ENCODE measurements at places on chromosomes 2 and 18.

- no peak for DNase-seq
Measured at GRCh38 chr2:36783246-36783645, 86.7 kb downstream of the VIT start.

DNA sequence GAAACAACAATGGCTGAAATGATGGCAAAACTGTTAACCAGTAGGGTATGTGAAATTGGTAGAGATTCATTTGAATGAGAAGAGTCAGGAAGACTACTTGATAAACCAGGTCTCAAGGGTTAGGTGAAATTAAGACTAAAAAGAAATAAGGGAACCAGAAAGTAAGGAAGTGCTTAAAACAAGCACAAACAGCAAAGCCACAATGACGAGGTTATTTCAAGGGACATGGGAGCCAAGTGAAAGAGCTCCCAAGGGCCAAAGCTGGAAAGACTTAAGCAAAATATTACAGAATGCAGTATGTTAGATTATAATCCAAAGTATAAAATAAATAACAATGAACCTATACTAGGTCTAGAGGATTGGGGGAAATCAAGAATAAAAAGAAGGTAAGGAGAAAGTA lies 19.3 kb upstream of the CD302 start:
- no peak for DNase-seq

- no peak for DNase-seq
Measured at GRCh38 chr2:181140414-181140813, 160.0 kb downstream of the UBE2E3 start.

- DNase-seq, result no peak
Measured at GRCh38 chr2:68478688-68479087, 11.3 kb downstream of the APLF start.

DNA sequence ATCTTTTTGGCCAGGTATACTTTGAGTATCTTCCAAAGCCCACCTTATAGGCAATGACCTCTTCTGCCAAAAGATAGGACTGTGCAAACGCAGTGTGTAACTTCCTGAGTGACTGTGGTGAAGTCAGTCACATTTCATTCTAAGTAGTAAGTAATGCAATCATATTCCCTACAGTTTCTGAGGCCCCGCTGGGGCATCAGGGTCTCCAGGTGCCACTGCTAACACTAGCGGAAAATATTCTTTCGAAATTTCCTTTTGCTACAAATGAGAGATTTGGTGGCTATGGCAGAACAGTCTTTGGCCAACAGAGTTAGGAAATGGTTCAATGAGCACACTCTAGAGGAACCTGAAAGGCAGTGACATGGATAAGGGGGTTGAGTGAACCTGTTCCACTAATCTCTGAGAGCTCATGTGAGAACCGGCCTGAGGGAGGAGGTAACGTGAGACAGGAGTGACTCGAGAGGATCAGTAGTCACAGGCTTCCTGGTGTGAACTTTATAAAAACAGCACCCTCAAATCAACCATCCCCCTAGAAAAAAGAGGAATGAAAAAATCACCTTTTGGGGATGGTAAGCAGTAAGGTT lies 102.6 kb upstream of the LPIN2 start:
- DNase-seq, result no peak

- no peak for DNase-seq
Measured at GRCh38 chr18:48137374-48138081, 207.1 kb upstream of the SMAD2 start.

DNA sequence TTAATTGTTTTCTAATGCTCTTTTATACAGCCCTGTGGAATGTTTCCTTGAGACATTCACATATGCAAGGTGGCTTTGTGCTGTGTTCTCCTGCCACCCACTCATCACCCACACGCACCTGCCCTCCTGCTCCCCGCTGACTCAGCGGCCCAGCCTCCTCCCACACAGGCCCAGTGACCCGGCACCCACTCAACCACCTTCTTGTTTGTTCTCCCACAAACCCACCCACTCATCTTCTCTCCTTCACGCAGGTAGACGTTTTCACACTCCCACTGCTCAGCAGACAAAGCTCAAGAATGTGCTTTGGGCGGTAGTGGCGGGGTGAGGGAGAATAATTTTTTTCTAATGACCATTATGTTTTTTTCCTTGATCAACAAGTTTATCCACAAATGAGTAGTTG lies 28.6 kb upstream of the NEMP2 start:
- DNase-seq, result no peak

GRCh38 chr2:38620282-38620977 lies 17.7 kb upstream of the HNRNPLL start:
- no peak for DNase-seq

DNA sequence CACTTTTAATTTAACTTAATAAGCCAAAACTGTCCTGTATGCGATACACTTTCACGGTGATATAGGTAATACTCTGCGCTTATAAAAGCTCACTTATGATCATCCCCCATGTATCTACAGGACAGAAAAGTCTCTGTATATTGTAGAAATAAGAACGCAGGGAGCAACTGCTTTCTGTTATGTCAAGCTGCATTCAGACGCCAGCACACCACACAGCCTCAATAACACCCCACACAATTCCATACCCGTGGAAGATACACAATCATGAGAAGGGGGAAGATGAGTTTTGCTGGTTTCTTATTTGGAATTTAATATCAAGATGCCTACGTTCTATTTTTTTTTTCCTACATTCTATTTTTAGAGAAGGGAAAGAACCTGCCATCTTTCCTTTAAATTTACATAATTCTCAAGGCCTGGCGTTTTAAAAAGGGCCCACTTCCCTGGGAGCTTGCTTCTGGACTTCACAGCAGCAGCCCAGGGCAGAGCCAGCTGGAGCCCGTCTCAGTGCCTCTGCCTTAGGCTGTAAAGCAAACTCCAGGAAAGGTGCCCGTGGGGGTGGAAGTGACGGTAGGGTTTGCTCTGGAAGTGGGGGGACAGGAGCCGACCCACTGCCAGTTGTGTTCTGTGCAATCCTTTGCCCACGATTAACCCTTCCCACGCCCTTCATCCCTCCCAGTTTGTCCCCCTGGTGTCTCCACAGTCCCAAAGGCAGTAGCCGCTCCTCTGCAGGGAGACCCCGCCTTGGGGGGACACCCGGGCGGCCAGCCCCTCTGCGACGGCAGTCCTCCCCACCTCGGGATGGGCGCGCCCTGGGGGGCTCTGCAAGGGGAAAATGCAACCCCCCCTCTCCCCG lies 5.3 kb downstream of the PTGR3 start:
- no peak for DNase-seq

GRCh38 chr2:106843001-106843909 lies 42.7 kb downstream of the ST6GAL2 start:
- DNase-seq, result no peak

DNA sequence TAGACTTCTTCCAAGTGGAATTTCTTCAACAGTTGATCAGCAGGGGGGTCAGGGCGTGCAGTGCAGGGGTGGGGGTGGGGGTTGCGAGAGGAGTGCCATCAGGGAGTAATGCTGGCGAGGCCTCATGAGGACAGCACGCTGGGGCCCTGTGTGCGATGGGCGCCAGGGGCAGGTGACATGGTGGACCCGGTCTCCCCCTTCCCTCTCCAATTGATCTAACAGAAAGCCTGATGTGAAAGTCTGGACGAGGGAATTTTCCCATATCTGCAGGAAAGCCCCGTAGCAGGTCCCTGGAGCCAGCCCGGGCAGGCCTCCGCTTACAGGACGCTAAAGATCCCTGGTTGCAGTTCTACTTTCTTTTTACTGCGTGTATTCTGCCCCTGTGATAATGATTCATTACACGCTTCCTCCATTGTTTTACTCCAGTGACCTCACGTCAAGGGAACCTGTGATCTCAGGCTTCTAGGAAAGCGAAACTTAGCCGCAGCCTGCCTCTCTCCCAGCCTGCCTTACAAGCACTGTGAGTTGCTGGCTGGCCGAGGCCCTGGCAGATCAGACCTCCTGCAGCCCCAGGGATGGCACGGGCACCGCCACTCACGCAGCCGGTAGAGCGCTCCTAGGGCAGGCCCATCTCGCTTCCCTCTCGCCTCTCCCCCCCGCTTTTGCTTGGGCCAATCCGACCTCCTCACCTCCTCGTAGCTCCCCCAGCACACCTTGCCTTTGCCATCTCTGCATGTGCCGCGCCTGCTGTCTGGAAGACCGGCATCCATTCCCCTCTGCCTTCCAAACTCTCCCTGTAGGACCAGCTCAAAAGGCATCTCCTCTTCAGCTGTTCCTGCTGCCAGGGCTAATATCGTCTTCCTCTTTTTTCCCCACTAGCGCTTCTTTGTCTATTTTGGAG lies 19.2 kb downstream of the NEURL3 start:
- peak; percentile 58 for DNase-seq

- no peak for DNase-seq
Measured at GRCh38 chr2:223654384-223654915, 52.3 kb upstream of the SCG2 start.

DNA sequence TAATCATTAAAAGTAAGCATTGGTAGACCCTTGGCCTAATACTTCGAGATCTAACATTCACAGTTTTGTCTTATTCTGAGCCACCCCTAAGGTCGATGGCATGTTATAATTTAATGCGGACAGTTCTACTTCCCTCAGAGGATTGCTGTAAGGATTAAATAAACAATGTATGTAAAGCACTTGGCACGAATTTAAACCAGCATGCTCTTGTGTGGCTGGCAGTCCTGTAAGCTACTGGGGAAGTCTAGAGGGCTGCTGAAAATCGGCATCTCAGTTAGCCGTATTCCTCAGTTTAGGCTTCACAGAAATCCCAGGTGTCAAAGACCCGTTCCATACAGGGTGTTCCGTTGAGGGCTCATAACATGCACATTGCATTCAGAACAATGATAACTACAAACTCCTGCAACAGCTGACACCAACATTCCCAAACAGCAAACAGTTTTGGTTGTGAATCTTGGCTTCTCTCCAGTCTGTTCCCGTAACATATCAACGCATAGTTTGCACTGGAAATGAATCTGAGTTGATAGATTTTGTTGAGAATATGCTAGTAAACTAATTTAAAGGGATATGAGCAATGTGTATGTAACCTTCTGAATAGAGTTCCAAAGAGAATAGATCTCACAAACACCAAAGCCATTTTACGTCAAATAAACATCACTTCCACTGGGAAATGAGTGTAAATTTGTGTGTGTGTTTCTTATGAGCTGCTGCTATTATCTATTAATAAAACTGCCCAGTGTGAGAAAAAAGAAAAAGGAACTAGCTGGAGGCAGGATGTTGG lies 52.2 kb upstream of the ACKR3 start:
- DNase-seq, result no peak

- DNase-seq, result no peak
Measured at GRCh38 chr18:12882453-12883371, 1.3 kb downstream of the PTPN2 start.

- no peak for DNase-seq
Measured at GRCh38 chr2:217244815-217245214, 385.0 kb upstream of the TNP1 start.

DNA sequence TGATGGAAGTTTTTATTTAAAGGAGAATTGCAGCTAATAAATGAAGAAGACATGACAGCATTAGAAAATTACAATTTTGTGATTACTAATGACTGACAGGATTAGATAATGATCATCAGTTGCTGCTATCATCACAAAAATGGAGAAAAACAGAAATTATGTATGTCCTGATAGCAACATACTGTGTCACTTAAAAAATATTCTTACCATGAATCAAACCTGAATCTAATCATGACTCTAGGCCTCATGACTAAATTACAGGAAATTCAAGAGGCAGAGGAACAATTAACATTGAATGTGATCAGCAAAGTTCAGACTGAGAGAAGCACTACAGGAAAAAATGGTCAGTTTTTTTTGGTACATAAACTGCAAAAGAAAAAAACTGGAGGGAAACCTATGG lies 147.8 kb downstream of the PMAIP1 start:
- DNase-seq, result no peak

DNA sequence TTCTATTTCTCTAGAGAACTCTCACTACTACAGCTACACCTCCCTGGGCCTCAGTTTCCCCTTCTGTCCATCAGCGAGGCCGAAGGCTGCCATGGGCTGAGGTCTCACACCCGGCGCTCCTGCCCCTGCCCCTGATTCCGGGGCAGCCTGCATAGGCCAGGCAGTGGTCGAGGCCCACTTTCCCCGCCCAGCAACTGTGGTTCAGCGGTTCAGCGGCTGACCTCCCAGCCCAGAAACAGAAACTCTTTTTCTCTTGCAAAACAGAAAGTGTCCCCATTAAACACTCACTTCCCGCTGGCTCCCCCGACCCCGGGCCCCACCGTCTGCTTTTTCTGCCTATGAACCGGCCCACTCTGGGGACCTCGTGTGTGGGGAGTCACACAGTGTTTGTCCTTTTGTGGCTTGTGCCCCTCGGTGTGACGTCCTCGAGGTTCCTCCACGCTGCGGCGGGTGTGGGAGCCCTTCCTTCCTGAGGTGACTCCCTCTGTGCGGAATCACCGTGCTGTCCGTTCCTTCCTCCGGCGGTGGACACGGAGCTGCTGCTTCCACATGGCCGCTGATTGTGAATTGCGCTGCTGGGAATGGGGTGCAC lies 16.0 kb downstream of the PDCD1 start:
- DNase-seq, result no peak

GRCh38 chr2:206521612-206522011 lies 78.3 kb downstream of the ADAM23 start:
- DNase-seq, result no peak

GRCh38 chr2:239807568-239807967 lies 217.6 kb downstream of the NDUFA10 start:
- no peak for DNase-seq

GRCh38 chr18:49922228-49922627 lies 108.9 kb upstream of the ACAA2 start:
- no peak for DNase-seq

DNA sequence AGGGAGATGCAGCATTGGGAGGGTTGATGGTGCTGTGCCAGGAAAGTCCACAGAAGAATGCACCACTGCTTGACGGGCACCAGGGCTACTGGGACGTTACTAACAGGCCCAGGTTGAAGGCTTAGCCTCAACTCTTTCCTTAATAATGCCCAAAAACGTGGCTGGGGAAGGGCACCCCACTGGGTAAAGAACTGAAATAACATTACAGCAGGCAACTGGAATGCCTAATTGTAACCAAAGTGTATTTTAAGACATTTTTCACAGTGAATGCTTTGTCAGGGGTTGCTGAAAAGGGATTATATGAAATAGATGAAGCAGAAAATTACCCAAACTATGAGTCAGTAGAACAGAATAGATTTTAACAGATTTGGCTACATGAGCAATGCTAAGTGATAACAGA lies 191.3 kb downstream of the CMPK2 start:
- DNase-seq, result no peak

GRCh38 chr2:53600815-53601214 lies 166.8 kb upstream of the CHAC2 start:
- no peak for DNase-seq

DNA sequence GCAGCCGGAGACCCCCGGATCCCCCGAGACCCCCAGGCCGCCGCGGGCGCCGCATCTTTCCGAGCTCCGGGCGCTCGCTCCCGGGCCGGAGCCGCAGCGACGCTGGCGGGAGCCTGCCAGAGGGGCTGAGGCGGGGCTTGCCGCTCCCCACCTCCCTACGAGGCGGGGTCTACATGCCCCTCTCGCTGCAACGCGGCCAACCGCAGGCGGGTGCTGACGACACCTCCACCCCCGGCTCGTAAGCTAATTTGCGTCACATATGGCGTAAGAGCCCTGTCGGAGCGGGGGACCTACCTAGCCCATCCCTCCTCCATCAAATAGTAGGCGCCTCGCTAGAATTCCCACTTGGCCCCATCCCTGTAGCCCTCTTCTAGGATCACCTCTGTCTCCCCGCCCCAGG lies at the start of gene PTPRN:
Gene PTPRN, minus strand, starts transcription at position 124 of the 400 bp plus-strand sequence. Its CDS starts 69 bp downstream, at position 55.
- DNase-seq, result no peak

GRCh38 chr2:66574701-66575624 lies 140.0 kb downstream of the MEIS1 start:
- no peak for DNase-seq

- DNase-seq, result no peak
Measured at GRCh38 chr18:37419866-37420265, 145.7 kb downstream of the CELF4 start.

All from activated CD8-positive, alpha-beta memory T cell treated with anti-CD3 and anti-CD28 coated beads for 48 hours (primary cell).